ENCODE measurements at places on chromosomes 1 and 21.

GRCh38 chr1:244801246-244801645 lies 34.2 kb upstream of the COX20 start:
- DNase-seq, result peak; percentile 68

- no peak for DNase-seq
Observed at GRCh38 chr1:24894002-24894401, 36.1 kb downstream of the RUNX3 start.

GRCh38 chr1:205584732-205585131 lies 47.1 kb downstream of the ELK4 start:
- no peak for DNase-seq

GRCh38 chr1:8094481-8095241 lies 68.6 kb upstream of the ERRFI1 start:
- DNase-seq, result no peak

- peak; percentile 26 for DNase-seq
Observed at GRCh38 chr1:153293480-153293775, 19.3 kb downstream of the PGLYRP3 start.

DNA sequence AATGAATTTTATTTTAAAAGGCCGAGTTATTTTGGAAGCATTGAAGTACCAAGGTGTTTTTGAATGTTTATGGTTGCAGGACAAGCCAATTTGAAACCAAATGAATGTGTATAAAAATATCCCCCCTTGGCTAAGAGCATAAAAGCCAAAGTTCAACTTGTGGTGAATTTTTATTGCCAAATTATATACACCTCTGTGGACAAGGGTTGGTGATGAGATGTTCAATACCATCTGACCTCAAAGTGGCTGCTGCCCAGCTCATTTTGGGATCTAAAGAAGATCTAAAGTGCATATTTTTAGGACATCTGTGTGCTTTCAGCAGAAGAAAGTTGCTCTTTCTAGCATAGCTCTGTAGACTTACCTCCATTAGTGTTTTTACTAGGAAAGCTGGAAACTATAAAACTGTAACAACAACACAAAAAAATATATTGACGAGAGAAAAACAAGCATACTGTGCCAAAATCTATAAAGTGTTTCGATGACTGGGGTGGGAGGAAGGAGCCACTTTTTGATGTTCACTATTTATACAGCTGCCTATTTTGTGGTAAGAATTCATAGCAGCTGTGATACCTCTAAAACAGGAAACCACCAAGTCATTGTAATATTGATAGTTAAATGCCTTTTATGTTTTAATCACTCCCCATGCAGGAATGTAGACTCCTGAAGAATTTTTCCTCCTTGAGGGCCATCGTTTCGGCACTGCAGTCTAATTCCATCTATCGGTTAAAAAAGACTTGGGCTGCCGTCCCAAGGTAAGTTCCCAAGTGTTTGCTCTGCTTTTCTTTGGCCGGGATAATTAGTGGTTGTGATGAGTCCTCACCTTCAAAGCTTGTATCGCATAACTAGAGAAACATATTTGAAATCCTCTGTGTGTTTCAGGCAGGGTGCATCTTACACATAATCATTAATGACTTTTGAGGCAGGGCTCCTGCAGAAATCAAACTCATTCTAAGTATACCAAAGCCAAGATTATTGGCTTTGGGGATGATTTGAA lies 83.2 kb downstream of the RGL1 start:
- no peak for DNase-seq

GRCh38 chr1:67664048-67664447 lies 21.0 kb upstream of the GADD45A start:
- no peak for DNase-seq

GRCh38 chr1:94527447-94528031 lies 14.0 kb downstream of the F3 start:
- DNase-seq, result no peak

- DNase-seq, result no peak
Observed at GRCh38 chr1:20199403-20199802, 13.1 kb upstream of the PLA2G2C start.

DNA sequence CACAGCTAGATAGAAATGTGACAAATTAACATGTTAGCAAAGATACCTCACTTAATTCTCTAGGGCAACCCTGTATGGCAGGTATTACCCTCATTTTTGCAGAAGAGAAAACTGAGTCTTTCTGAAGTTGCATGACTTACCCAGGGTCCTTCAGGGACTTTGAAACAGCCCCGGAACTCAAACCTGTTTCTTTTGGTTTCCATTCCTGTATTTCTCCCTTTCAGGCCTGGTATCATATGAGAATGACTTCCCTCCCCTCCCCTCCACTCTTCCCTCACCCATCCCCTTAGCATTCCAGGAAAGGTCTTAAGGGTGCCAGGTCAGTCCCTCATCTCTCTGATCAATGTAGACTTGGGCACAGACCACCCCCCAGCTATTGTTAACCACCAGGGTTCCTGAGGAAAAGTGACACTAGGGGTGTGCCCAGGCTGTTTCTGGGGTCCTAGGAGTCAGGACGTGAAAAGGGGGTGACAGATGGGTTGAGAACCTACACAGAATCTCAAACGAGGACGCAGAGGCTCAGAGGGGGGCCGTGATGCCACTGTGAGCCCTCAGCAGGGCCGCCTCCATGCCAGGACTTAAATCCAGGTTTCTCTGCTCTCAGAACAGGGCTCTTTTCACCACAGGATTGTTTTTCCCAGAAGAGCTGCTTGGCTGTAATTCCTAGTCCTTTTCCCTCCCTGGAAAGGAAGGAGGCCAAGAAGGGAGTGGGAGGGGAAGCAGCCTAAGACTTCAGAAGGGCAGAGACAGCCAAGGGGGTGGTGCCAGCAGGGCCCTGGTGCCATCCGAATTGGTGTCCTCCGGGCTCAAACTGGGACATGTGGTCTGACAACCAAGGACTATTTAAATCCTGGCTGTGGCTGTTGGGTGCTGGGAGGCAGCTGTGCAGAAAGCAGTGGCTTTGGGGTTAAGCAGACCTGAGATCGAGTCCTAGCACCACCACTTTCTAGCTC lies 2.1 kb upstream of the WASF2 start:
- no peak for DNase-seq

DNA sequence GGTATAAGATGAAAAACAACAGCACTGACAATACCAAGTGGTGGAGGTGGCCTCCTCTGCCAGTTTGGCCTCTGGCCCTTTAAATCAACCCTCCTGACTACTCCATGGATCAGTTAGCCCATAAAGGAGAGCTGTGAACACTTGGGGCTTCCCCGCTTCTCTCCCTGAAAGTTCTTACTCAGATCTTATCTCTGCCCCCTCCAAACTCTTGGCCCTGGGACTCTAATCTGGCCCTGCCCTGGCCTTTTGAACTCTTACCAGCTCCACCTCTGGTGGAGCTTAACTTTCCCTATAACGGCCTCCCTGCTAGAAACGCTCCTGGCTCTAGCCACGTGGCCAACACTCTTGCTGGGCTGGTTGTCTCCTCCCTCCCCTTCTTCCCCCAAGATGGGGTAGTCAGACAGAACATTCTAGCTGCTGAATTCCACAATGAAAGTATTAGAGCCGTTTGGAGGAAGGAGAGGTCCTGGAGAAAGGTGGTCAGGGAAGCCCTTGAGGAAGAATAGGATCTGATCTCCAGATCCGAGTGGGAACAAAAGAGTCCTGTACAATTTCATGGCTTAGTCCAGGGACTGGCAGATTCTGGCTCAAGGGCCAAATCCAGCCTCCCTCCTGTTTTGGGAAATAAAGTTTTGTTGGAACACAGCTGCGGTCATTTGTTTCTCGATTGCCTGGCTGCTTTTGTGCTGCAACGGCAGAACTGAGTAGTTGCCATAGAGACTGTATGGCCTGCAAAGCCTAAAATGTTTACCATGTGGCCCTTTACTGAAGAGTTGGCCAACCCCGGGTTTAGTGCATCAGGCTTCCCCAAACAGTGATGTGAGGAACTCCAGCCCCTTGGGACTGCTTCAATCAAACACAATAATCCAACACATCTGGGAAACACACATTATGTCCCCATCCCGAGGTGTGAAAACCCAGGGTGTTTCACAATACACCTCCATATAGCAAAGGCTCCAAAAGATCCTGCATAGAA lies 9.5 kb upstream of the PIGR start:
- no peak for DNase-seq

GRCh38 chr1:54810153-54810942 lies 9.2 kb upstream of the TTC22 start:
- DNase-seq, result no peak

- no peak for DNase-seq
Observed at GRCh38 chr1:53378061-53378460, 50.2 kb upstream of the LRP8 start.

GRCh38 chr1:181493166-181493565 lies 9.8 kb downstream of the CACNA1E start:
- no peak for DNase-seq

DNA sequence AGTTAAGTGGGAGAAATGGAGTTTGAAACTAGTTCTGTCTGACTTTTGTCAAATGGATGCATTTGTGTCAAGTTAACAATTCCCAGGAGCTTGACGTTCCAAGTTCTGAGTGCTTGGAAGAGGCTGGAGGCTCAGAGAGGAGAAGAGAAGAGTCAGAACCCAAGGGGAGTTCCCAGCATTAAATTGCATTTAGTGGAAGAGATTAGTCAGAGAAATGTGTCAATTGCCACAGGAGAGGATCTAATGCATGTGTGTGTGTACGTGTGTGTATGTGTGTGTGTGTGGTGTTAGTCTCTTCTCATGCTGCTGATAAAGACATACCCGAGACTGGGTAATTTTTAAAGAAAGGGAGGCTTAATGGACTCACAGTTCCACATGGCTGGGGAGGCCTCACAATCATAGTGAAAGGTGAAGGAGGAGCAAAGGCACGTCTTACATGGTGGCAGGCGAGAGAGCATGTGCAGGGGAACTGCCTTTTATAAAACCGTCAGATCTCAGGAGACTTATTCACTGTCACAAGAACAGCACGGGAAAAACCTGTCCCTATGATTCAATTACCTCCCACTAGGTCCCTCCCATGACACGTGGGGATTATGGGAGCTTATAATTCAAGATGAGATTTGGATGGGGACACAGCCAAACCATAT lies 101.5 kb upstream of the TMEM51 start:
- DNase-seq, result no peak

DNA sequence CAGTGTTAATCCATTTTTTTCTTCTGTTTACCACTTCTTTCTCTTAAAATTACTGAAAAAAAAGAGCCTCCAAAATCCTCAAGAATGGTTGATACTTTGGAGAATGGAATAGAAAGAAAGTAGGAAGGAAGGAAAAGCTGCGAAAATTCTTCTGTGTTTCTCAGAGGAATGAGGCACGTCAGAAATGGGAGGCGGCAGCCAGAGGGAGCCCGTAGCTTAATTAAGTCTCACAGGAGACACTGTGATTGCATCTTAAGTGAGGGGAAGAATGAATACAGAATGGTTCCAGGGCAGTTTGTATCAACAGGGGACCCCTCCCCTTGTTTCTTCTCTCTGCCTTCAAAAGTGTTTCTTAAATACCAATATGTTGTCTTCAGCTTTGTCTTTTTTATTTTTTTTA lies 1099.5 kb downstream of the PLA2G4A start:
- DNase-seq, result no peak

- DNase-seq, result no peak
Observed at GRCh38 chr1:95509989-95510388, 276.0 kb downstream of the RWDD3 start.

- no peak for DNase-seq
Observed at GRCh38 chr1:240134596-240134995, 42.9 kb downstream of the FMN2 start.

DNA sequence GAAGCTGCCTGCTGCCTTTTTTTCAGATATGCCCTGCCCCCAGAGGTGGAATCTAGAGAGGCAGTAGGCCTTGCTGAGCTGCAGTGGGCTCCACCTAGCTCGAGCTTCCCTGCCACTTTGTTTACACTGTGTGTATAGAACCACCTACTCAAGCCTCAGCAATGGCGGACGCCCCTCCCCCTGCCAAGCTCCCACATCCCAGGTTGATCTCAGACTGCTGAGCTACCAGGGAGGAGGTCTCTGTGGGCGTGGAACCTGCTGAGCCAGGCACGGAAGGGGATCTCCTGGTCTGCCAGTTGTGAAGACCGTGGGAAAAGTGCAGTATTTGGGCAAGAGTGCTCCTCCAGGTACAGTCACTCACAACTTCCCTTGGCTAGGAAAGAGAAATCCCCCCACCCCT lies 65.1 kb downstream of the MSH4 start:
- no peak for DNase-seq

DNA sequence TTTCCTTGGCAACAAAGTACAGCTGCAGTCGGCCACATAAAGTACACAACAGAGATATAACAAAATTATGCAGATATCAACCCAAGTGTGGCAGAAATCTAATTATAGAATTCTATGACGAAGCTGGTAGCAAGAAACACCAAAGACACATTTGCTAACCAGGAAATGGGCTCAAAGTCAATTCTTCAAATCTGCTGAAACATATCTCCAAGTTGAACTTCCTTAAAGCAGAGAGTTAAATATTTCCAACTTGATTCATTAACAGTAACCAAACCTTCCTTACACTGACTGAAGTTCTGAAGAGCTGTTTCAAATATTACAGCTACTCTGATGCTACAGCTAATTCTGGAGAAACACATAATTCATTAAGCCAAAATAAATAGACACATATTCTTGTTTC lies 67.6 kb upstream of the SDC3 start:
- peak; percentile 22 for DNase-seq

DNA sequence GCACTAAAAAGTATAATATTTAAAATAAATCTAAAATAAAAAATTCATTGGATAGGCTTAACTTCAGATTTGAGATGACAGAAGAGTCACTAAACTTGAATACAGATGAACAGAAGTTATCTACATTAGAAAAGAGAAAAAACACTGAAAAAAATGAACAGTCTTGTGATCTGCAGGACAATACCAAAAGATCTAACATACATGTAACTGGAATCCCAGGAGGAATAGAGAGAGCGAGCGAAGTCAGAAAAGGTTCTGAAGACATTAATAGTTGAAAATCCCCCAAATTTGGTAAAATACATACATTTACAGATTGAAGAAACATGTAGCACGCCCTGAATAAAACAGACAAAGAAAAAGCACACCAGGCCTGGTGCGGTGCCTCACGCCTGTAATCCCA lies 21.2 kb downstream of the B3GALNT2 start:
- DNase-seq, result no peak

All from T-helper 2 cell (primary cell).